ENCODE measurements at places on chromosomes 6 and 20. TPM values are rescaled to one million over a fixed set of nuclear protein-coding genes. Genes with fewer than 3 reads are reported as not detected.

The PACRG gene
- not detected for total RNA-seq

The CRISP3 gene
- 19.2 TPM for total RNA-seq

The XKR7 gene
- not detected for total RNA-seq

The MCM8 gene
- total RNA-seq = 2.5 TPM

The DSP gene
- 802 TPM for total RNA-seq
